ENCODE measurements at places on chromosomes 7 and 10.

GRCh38 chr7:47734287-47734948 lies 152.5 kb upstream of the TNS3 start:
- DNase-seq = no peak

DNA sequence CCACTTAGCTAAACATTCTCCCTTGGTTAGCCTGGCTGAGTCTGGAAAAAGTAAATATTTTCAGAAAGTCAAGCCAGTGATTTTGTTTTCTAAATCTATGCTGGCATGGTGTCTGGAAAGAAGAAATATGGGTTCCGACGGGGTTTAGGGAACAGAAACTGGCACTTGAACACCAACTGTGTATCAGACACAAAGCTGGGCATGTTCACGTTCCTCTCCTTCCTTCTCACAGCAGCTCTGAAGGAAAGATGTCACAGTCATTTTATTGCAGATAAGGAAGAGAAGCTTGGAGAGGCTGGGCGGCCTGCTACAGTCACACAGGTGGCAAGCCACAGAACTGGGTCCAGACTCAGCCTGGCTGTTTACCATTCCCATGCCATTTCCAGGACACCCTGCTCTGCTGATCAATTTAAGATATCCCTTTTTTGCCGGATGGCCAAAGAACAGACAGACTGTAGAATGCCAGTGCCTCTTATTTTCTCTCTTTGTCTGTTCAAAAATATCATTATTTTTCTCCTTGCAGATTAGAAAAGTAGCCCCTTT lies 118.8 kb downstream of the HERPUD2 start:
- DNase-seq = no peak

DNA sequence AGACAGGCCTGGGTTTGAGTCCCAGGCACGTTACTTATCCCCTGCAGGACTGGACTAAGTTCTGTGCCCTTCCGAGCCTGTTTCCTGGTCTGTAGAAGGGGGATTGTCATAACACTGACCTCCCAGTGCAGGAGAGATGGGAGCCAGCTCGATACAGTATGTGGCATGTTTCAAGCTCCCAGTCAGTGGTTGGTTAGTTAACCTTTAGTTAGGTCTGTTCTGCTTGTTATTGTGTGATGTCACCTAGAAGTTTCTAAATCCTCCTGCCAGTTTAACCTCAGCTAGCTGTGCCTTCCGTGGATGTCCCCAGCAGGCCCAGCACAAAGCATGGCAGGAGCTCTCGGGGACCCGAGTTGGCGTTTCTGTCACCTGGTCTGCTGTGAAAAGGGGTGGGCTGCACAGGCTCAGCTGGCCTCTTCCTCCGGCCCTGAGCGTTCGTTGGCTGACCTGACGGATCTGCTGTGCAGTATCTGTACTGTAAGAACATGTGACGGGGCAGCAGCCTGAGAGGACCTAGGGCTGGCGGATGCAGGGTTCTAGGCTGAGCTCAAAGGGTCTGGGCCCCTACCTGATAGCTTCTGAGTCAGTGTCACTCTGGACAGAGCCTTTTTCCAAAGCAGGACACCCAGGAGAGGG lies 53.0 kb downstream of the SPOCK2 start:
- DNase-seq = no peak

DNA sequence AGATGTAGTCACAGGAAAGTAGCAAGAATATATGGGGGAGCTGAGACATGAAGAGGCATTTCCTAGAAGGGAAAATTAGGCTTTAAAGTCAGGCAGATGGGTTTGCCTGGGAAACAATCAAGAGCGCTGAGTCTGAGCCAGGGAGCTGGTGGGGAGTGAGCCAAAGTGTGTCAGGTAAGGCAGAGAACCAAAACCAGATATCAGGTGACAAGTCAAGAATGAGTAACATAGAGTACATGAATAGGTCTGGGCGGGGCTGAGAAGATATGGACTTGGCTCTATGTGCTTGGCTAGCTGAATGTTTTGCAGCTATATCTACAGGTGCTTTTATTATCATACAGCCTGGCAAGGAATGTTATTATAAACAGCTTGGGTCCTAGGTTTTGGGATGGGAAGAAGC lies 49.3 kb downstream of the GPR141 start:
- DNase-seq = no peak

DNA sequence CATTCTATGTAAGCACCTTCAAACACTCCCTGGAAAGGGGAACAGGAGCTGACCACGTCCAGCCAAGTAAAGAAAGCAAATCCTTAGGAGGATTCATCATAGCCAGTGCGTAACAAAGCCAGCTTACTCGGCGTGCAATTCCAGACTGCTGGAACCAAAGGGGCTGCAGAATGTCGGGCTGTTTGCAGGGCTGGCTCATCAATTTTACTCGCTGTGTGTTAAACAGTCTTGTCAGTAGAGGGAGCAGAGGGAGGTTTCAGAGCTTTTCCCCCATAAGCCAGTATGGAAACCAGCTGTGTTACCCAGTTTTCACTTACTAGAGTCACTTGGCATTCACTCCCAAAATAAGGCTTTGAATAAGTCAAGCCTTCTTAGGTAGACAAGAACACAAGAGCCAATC lies 127.1 kb downstream of the KMT2E start:
- no peak for DNase-seq

- DNase-seq = no peak
Measured at GRCh38 chr10:69744971-69745370, 56.7 kb upstream of the COL13A1 start.

- no peak for DNase-seq
Measured at GRCh38 chr7:30278376-30278775, 6.0 kb upstream of the ZNRF2 start.

- DNase-seq = no peak
Measured at GRCh38 chr7:148963583-148964482, 64.5 kb downstream of the PDIA4 start.

- no peak for DNase-seq
Measured at GRCh38 chr7:119999738-120000475, 273.1 kb upstream of the KCND2 start.

- no peak for DNase-seq
Measured at GRCh38 chr10:132607491-132607890, 69.9 kb downstream of the INPP5A start.

DNA sequence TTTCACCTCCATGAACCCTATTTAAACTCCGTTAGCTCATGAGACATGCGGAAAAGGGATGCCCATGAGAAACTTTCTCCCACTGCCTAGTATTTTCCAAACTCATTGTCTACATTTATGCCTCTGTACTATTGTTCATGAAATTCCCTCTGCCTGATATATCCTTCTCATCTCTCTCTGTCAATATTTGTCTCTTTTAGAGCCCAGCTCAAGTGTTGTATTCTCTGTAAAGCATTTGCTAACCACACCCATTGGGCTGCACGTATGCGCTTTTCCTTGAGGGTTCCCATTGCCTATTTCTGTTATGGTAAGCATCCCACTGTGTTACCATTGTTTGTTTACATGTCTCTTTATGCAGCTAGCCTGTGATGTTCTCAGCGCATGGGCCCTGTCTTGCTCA lies 211.4 kb downstream of the MDFIC start:
- no peak for DNase-seq

GRCh38 chr7:129807863-129808262 lies 144.9 kb downstream of the UBE2H start:
- DNase-seq = no peak

- no peak for DNase-seq
Measured at GRCh38 chr7:138907201-138907847, 73.9 kb downstream of the KIAA1549 start.

- no peak for DNase-seq
Measured at GRCh38 chr7:38736138-38736537, 105.0 kb upstream of the AMPH start.

DNA sequence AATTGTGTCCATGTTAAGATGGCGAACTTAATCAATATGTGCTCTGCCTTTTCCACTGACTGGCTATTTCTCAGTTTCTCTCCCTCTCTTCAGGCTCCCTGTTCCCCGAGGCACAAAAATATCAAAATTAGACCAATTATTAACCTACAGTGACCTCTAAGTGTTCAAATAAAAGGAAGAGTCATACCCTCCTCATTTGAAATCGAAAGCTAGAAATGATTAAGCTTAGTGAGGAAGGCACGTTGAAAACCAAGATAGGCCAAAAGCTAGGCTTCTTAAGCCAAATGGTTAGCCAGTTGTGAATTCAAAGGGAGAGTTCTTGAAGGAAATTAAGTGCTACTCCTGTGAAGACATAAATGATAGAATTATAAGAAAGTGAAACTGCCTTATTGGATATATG lies 81.1 kb upstream of the MBL2 start:
- no peak for DNase-seq

GRCh38 chr10:25604591-25604990 lies 329.4 kb upstream of the MYO3A start:
- DNase-seq = no peak

GRCh38 chr7:155586843-155587440 lies 40.6 kb upstream of the CNPY1 start:
- no peak for DNase-seq

DNA sequence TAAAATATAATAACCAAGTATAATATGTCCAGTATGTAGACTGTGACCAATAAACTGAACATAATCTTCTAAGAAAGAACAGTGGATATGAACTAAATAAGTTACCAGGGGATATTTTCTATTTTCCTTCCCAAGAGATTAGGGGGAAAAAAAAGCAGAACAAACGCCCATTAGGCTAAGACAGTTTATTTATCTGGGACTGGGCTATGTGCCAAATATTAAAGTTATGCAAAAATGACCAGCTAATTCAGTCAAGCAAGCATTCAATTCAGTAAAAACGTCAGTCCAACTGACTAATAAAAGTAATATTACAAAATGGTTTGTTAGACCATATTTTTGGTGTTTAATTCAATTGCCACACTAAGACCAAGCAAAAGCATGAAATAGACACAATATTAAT lies 122.2 kb downstream of the TSPAN12 start:
- no peak for DNase-seq

GRCh38 chr7:39678930-39679709 lies 55.7 kb downstream of the RALA start:
- DNase-seq = no peak

DNA sequence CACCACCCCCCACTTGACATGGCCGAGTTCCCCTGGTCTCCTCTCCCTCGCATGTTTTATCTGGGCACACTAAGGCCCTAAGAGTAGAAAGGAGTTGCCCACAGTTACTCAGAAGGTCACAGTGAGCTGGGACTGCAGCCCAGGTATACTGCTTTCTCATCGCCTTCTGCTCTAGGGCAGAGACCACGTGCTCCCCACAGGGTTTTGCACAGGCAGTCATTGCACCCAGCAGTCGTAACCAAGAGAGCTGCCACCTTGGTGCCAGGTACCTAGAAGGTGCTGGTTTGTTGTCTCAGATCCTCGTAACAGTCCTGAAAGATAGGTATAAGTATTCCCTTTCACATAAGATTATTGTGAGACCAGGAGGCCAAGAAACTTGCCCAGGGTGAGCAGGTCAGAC lies 1.8 kb downstream of the MINDY4 start:
- no peak for DNase-seq

DNA sequence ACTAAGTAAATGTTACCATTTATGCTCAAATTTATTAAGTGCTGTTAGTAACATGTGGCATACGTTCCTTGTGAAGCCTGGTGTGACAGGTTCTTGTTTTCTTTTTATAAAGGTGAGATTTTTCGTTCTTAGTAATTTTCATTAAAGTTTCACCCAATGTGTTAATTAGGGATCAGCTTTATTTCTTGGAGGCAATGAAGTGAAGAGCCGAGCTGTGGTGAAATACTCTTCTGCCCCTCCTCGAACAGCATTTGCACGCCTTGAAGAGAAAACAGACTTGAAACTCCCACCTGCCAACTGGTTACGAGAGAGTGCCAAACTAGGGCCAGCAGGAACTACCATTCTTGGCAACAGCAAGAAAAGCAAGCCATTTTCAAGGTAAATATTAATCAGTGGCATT lies 1.5 kb downstream of the EDRF1 start:
- no peak for DNase-seq

GRCh38 chr10:43824934-43825333 lies 176.3 kb upstream of the ZNF32 start:
- DNase-seq = no peak

GRCh38 chr10:73647211-73647874 lies 6.1 kb upstream of the MYOZ1 start:
- DNase-seq = peak; percentile 15

- DNase-seq = no peak
Measured at GRCh38 chr7:73642834-73643233, 18.5 kb upstream of the MLXIPL start.

GRCh38 chr7:114088470-114088940 lies 169.7 kb upstream of the PPP1R3A start:
- DNase-seq = no peak

DNA sequence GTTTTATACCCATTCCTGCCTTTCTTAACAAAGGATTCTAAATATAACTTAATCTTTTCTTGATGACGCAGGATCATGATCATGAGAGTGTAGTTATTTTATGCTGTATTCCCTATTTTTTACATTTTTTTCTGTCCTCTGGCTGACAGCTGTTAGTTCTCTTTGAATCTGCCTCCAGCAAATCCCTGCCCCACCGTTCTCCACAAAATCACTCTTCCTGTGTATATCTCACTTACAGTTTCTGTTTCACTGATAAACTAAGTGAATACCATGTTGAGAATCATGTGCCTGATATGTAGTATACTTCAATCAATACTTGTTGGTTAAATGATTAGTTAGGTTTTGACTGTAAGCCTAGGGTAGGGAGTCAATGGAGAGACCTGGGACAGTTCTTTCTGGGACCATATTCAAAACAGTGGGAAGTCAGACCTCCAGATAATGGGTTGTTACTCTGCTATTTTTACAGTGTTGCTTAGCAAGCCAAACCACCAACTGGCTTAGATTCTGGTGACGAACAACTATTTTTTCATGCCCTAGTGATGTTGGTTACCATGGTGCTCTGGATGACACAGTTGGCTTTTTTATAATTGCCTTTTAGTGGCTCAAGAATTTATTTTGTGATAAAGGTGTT lies 12.8 kb downstream of the CNNM1 start:
- DNase-seq = no peak

GRCh38 chr10:63562391-63562790 lies 41.2 kb downstream of the REEP3 start:
- no peak for DNase-seq

- no peak for DNase-seq
Measured at GRCh38 chr10:128868481-128868880, 598.6 kb upstream of the MGMT start.

DNA sequence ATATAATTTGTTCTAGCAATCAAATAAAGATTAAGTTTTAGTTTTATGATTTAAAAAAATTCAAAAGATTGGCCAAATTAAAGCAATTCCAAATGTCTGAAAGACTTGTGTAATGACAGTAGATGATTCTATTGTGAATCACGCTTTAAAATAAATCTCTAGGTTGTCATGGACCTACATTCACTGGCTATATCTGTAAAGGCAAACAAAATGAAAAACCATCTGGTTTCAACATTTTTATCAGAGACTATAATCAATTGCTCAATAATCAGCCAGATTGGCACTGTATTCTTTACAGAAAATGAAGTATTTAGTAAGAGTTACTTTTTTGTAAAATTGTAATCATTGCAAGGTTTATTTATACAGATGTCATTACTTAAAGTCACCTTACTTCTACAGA lies 60.7 kb downstream of the DGKB start:
- no peak for DNase-seq

- DNase-seq = no peak
Measured at GRCh38 chr7:20435305-20435704, 104.6 kb downstream of the ITGB8 start.

- no peak for DNase-seq
Measured at GRCh38 chr7:139743967-139744767, 33.6 kb downstream of the HIPK2 start.

GRCh38 chr10:114167985-114168384 lies 6.0 kb downstream of the CCDC186 start:
- DNase-seq = no peak

- DNase-seq = no peak
Measured at GRCh38 chr7:15891151-15891881, 204.8 kb upstream of the MEOX2 start.

GRCh38 chr10:29343607-29344038 lies 54.8 kb downstream of the LYZL1 start:
- DNase-seq = no peak

- no peak for DNase-seq
Measured at GRCh38 chr10:119231654-119232053, 24.3 kb downstream of the GRK5 start.
